ENCODE measurements at places on chromosomes 12 and 14.

- no peak for DNase-seq
Observed at GRCh38 chr12:83388551-83388950, 701.8 kb downstream of the TMTC2 start.

DNA sequence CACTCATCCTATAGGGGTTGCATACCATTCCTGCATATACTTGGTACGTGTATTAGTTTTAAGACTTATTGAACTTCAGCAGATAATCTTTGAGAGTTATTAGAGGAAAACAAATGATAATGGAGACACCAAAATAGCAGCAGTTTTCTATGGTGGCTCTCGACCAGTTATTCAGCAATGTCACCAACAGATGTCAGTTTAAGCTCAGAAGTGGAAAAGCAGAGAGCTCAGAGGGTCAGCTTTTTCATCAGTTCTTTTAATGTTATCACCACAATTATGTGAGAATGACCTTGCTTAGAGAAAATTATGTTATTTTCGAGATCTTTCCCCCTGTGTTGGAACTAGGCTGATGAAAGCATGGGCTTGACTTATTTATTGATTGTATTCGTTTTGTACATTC, 32.0 kb downstream of the PTPN11 start:
- DNase-seq: no peak

DNA sequence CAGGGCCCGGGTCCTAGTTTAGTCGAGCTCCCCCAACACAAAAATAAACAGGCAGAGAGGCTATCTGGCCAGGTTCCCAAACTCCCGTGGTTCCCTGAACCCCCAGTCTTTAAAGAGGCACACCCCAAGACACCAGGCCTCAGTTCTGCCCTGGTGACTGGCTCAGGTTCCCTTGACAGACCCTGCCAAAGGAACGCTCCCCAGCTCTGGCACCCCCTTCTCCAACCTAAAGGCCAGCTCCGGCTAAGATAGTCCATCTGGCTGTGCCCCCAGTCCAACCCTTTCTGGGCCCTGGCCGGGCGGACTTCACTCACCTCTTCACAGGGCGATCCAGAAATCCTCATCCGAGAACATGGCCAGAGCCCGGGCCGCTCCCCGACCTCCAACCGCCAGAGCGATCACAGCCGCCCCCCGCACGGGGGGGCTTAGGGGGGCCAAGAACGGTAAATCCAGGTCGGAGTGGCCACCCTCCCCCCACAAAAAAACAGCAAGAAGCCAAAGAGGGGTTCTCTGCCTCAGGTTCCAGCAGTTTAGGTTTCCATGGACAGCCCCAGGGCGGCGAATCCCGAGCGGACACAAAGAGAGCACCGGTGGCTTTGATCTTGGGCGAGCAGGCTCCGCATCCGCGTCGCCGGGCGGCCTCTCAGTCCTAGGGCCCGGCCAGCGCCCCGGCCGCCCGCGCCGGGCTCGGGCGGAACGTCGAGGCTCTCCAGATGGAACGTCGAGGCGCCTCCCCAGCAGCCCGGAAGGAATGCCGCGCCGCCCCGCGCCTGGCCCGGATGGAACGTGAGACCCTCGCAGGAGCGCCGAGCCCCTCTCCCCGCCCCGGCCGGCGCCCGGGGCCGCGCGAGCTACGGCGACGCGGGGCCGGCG, 1.1 kb downstream of the KMT2D start:
- no peak for DNase-seq

GRCh38 chr14:68561531-68562007, 231.3 kb downstream of the ZFP36L1 start:
- no peak for DNase-seq

DNA sequence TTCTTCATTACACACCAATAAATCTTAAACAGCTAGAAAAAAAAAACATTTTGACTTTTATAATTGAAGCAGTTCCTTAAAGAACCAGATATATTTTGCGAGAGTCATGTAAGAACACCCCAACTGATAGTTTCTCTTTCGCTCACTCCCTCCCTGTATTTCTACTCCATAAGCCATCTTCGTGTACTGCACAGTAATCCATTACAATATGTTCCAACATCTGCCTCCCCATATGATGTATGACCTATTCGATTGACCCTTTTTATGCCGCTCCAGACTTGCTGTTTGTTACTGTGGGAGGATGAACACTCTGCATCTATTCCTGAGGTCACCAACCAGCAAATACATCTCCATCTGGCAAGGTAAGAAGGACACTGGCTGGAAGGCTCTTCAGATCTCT, 331.7 kb downstream of the SOX5 start:
- no peak for DNase-seq

DNA sequence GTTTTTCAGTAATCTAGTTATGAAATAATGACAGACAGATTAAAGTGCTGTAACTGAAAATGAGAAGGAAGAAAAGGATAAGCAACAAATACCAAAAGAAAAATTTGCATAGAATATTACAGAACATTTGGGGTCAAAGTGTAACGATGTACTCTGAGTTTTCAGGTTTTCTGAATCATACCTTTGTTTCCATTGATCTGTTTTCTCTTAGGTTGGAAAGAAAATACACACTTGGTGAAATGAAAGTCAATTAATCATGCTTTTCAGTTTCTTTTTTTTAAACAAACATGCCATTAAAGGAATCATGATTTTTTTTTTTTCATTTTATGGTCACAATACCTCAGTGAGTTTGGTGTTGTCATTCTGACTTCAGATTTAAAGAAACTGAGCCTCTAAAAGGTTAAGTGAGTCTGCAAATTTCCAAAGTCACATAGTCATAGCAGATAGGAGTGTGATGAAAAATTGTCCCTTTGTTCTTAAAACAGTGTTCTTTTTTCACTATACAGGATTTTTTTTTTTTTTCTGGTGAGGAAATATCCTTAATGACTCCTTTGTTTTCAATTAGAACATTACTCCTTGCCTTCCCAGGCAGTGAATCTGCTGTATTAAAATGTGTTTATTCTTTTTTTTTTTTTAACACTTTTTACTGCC, 35.9 kb upstream of the PZP start:
- no peak for DNase-seq

Measured in vagina (tissue), 2 donors.